ENCODE measurements at places on chromosomes 11 and 22.
A peak's percentile ranks its signal among the peaks of the same experiment; 100 is the strongest.

DNA sequence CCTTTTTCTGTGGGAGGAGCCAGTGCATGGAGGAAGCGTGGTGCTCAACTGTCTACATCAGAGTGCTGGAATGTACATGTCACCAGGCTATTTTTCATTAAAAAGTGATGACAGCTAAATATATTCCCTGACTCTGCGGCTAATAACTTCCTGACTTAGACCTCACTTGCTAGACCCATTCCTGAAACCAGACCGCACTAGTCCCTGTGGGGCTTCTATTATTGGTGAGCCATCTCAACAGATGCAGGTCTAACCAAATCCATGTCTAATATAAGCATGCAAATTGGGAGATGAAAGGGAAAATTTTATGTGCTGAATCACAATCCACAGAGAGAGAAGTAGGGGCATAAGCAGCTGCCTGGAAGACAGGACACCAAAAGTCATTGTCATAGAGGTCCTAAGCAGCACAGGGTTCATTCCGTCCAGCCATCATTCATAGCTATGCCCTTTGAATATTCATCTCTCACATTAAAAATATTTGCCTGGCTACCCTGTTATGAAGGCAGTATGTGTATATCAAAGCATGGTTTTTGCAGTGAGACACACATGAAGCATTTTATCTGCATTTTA lies 110.9 kb upstream of the BLID start:
- DNase-seq: no peak

GRCh38 chr11:15926071-15926470 lies 430.3 kb downstream of the SOX6 start:
- no peak for DNase-seq

DNA sequence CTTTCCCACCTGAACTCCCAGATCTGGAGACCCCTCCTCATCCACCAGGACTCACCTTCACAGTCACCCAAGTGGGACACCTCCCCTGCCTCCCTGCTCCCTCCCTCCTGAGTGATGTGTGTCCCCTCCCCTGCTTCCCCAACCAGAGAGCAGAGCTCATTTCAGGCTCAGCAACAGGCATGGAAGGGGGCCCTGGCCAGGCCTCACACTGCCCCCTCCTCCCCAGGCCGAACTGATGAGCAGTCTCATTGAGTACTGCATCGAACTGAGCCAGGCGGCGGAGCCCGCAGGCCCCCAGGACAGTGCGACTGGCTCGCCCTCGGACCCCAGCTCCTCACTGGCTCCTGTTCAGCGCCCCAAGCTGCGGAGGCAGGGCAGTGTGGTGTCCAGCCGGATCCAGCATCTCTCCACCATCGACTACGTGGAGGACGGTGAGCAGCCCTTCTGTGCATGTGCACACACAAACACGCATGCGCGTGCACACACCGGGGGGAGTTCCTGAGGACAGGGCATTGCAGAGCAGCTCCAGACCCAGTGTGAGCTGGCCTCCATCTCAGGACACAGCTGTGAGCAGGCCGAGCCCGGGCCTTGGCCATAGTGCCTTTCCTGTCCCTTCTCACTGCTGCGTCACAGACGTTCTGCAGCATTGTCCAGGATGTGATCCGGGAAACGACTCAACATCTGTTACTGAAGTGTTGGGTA lies 17.8 kb upstream of the NEAT1 start:
- no peak for DNase-seq

DNA sequence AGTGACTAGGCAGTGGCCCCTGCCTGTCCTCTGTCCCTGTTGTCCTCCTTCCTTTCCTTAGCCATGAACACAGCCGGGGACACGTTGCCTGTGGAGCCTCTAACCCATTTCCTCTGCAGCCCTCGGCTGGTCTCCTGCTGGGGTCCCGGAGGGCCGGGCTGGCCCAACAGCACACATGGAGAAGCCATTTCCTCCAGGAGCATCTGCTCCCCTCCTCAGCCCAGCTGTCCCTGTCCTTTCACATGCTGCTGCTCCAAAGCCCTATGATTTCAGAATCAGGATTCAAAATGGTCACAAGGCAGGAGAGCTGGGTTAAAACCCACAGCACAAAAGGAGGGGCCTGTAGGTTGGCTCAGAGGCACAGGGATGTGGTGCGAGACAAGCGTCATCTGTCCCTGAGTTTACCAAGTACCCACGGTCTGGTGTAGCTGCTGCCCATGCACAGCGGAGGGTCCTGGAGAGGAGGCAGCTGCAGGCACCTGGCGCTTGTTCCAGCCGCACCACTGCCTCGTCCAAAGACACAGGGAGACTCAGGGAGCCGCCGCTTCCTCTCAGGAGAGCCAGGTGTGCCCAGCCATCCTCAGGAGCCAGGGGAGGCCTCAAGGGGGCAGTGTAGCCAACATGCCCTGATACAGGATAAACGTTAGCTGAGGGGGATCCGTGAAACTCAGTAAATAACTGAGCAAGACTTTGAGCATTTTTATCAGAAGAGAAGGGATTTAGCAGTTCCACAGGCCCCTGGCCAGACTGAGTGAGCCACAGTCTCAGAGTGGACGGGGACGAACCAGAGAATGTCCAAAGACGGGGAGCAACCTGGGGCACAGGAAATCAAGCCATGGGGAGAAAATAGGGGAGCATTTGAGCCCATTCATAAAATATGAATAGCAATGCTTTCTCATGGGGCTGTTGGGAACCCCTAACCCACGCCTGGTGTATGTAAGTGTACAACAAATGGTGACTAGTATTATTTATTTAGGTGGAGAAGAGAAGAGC lies 3.9 kb upstream of the VSIG10L2 start:
- DNase-seq: peak; percentile 7

- DNase-seq: no peak
These were observed 25.1 kb upstream of the TMA7B start for GRCh38 chr22:39935116-39935515.

All from stimulated activated CD4-positive, alpha-beta T cell treated with anti-CD3 and anti-CD28 coated beads, Interleukin-15, amount 100 ng/mL, for 1 hour (primary cell).